ENCODE measurements at places on chromosomes 7 and 10.

GRCh38 chr10:17547060-17547459, 70.1 kb downstream of the HACD1 start:
- no peak for DNase-seq

- no peak for DNase-seq
Measured at GRCh38 chr10:122647383-122647968, 52.2 kb downstream of the C10orf120 start.

DNA sequence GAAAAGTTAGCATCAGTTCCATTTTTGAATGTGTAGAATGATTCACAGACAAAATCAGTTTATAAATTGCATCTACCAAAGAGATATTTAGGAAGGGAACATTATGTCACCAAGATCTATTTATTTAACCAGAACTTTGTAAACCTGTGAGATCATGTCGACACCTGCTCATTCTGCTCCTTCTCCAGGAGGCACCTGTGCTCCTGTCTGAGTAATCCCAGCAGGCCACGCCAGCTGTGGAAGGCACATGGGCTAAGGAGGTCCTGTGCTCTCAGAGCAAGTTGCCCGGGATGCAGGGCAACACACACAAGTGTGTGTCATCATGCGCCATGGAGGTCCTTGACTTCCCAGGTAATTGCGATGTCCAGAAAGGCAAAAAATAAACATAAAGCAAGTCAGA, 45.5 kb upstream of the ADARB2 start:
- no peak for DNase-seq

DNA sequence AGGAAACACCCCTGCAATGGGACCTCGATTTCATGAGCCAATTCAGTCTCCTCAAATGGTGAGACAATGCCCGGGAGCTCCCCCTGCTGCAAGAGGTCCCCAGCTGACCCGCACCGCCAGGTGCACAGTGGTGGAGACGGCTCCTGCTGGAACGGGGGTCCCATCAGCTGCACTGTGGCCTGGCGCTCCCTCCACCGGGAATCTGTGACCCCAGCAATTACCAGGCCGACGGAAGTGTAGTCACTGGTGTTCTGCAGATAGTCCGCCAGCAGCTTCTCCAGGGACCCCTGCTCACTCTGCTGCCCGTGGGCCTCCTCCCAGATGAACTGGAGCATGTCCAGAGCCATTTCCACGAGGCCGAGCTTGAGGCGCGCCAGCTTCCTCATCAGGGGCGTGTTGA, 64.9 kb upstream of the NKX6-2 start:
- DNase-seq = no peak
